ENCODE measurements at places on chromosomes 2 and 18.

DNA sequence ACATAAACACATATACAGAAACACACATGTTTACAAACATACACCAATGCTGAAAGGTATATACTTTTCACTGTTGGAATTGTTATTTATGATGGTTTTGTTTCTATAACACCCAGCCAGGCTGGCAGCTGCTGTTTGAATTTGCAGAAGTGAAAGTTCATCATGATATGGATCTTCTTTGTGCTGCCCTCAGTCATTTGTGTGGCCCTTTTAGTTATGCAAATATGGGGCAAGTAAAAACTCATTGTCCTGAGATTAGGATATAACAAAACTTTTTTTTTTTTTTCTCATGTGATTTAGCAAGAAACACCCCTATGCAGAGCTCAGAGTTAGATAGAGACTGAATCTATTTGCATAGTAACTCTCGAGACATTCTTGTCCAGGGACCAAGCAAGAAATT is 714.1 kb downstream of the KCNJ3 start:
- DNase-seq: no peak

- DNase-seq: no peak
Measured at GRCh38 chr18:54184836-54185235, 39.6 kb downstream of the MBD2 start.

DNA sequence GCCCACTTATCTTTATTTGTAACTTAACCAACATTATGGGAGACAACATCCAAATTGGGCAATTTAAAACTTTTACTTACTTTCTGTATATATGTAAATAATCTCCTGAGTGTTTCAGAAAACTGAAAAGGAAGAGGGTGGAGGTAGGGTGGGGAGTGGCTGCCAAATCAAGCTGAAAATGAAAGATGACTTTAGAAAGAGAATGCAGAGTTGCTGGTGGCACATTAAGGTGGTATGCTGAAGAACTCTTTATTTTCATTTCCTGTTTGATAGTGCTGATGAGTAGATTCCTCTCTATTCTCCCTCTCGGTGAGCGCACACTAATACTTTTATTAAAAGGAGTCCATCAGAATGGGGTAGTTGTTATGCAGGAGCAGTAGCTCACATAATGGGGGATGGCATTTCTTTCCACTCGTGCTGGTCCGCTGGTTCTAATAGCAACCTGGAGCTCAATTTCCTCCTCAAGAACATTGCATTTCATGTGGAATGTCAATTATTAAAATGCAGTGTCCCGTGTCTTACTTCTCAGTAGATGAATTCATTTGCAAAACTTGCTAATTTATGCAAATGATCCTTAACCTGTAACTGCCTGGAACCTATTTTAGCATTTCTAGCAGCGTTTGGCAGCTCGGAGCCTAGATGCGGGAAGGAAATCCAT is 466.9 kb upstream of the HNRNPA3 start:
- no peak for DNase-seq

- no peak for DNase-seq
Measured at GRCh38 chr2:176500901-176501300, 231.7 kb downstream of the MTX2 start.

- DNase-seq: no peak
Measured at GRCh38 chr2:16741498-16741897, 75.9 kb upstream of the CYRIA start.

DNA sequence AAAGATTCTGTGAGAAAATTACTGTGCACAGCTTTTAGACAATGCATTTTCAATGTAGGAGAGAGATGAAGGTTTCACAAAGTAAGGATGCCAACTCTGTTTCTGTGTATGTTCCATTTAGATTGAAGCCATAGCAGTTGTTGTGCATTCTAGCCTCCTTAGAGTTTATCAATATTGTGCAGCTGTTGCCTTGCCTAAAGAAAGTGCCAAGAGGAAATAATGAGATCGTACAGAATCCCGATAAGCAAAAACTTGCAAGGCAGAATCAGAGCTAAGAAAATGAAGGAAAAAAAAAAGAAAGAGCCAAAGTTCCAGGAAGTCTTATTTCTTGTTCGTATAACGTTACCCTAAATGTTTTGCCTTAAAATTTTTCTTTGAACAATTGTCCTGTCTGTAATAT is 965.0 kb downstream of the DCDC2C start:
- DNase-seq: no peak

GRCh38 chr2:41716497-41716896 is 331.3 kb upstream of the PKDCC start:
- peak; percentile 71 for DNase-seq

GRCh38 chr2:233856184-233856583 is 1.8 kb upstream of the HJURP start:
- DNase-seq: no peak

GRCh38 chr2:191427031-191427430 is 181.8 kb downstream of the MYO1B start:
- DNase-seq: no peak

DNA sequence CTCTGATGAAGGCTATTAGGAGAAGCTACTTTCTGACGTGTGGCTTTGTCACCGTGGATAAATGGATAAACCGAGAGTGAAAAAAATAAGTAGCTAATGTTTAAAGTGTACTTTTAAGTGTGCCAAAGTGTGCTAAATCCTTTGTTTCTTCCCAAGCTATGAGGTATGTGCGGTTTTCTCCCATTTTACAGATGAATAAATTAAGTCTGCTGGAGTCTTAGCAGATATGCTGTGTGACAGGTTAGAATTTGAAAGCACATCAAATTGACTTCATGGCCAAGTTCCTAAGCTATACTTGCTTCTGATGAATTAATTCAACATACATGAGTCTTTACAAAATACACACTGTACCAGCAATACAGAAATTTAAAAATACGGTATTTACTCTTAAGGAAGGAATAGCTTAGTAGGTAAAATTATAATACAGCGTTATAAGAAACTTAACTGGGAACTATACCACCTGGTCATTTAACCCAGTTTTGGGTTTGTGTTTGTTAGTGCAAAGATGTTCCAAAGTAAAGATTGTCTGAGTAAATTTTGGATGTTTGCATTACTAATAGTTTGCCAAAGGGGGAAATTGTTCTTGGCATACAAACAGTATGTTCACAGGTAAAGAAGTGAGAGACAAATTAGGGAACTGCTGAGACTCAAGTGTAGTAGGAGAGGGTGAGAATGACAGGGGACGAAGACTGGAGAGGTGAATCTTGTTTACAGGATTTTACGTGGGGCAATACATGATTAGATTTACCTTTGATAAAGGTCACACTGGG is 1.4 kb downstream of the AGPS start:
- DNase-seq: no peak

DNA sequence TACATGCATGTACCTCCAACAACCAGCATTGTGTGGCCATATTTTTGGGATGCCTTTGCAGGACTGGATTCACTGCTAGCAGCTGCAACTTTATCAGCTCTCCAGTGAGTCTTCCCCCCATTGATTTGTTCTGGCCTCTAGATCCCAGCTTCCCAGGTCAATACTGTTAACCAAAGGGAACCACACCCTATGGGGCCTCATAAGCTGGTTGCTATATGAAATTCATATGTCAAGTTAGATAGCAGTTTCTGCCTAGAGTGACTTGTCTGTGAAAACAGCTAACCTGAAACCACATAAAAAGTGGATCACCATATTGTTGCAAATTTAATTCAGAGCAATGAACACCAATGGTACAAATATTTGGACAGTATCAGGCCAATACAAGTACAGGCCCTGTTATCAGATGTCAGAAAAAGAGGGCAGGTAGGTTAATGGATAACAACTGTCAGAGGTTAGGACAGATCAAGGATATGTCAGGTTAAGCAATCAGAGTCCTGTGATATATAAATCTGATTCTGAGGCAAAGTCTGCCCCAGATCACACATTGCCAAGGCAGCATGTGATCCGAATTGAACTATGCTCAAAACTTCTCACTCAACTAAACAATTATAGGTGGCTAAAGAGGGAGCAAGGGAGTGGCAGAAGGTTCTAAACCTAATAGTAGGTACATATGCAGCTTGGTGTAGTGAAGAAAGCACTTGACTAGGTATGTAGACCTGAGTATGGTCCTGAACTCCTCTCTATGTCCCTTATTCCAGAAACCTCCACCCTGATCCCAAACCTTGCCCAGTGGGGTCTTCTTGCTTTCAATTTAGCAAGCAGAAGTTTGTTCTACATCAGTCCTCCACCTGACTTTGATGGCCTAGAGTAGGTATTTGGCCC is 310.2 kb upstream of the STON1 start:
- no peak for DNase-seq

DNA sequence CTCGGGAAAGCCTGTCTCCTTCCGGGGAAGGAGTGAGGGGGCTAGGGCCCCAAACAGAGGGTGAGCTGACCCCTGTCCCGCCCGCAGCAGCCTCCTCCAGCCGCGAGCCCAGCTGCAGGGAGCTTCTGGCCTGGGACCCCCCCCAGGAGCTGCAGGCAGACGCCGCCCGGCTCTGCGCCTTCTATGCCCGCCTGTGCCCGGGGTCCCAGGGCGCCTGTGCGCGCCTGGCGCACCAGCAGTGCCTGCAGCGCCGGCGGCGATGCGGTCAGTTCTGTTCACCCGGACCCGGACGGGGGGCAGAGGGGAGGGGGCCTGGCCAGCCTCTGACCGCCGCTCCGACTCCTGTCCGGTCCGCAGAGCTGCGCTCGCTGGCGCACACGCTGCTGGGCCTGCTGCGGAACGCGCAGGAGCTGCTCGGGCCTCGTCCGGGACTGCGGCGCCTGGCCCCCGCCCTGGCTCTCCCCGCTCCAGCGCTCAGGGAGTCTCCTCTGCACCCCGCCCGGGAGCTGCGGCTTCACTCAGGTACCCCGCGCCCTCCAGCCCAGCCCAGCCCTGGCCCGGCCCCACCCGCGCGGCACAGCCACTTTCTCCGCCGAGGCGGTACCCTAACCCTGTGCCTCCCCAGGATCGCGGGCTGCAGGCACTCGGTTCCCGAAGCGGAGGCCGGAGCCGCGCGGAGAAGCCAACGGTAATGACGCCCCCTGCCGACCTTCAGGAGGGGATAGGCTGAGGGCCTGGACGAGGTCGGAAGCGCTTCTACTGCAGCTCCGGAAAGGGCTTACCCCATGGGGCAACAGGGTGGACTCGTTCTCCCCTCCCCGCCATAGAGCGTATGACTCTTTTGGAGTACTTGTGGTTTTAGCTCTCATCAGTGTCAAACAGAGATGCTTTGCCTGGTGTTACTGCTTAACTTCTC is 2.0 kb upstream of the CHRND start:
- peak; percentile 45 for DNase-seq

GRCh38 chr2:68798569-68798968 is 64.0 kb downstream of the ARHGAP25 start:
- DNase-seq: no peak

- no peak for DNase-seq
Measured at GRCh38 chr2:197759013-197759412, 26.1 kb downstream of the BOLL start.
